ENCODE measurements at places on chromosomes 1 and 21.
A peak's percentile ranks its signal among the peaks of the same experiment; 100 is the strongest.

DNA sequence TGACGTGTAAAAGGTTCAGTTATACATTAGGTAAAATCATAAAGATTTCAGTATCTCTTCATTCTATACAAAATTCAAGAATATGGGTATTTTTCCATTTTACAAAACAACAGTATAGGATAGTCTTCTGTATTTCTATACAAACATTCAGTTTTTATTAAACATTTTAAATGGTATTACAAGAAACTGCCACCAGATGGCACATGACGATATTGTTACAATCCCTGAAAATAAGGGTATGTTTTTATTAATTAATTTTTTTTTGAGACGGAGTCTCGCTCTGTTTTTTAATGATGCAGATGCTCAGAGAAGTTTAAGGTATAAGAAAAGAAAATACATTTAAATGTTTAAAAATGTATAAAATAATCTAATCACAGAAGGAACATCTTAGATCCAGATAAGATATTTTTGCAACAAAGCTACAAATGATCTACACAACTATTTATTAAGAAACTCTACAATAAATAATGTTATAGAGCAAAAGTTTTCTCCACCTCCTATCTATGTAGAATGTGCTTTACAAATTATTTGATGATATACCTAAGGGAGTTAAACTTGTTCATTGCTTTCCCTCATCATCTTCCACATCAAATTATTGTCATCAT lies 23.5 kb upstream of the RSBN1 start:
- DNase-seq, result no peak

DNA sequence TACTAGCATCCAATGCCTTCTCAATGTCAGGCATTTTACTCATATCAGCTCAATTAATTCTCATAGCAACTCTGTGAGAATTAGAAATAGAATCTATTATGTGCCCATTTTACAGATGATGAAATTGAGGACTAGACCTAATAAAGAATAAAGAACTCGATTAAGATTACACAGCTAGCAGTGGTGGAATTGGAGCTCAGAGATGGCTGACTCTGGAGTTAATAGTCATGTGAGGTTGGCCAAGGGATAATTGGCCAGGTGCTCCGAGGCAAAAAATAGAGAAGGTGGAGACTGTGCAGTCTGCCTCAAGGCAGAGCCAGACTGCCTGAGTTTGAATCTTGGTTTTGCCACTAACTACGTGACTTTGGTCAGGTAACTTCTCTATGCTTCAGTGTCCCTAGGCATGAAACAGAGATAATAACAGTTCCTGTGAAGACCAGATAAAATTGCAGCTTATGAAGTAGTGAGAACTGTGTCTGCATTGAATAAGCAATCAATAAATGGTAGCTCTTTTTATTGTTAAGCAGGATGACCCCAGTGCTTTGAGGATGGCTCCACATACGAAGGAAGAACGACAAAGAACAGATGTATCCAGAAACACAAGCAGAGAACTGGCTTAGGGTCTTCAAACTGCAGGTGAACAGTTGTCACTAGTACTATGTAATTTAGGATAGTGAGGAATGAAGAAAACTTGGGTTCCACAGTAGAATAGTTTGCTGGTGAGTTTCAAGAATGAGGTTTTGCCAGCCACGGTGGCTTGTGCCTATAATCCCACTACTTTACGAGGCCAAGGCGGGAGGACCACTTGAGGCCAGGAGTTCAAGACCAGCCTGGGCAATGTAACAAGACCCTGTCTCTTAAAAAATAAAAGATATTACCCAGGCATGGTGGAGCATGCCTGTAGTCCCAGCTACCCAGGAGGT lies 6.9 kb upstream of the CCSAP start:
- no peak for DNase-seq

GRCh38 chr21:37060296-37060695 lies 12.6 kb downstream of the PIGP start:
- DNase-seq, result peak; percentile 93

DNA sequence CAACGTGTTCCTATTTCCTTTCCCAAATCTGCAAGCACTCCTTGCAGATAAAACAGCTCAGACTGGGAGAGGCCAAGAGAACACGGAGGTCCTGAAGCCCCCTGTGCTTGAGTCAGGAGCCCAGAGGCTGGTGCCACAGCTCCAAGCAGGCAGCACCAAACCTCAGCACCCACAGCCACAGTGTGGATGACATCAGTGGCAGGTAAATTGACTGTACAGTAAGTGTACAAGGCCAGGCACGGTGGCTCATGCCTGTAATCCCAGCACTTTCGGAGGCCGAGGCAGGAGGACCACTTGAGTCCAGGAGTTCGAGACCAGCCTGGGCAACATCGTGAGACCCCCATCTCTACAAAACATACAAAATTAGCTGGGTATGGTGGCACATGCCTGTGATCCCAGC lies 1.9 kb upstream of the COL6A1 start:
- DNase-seq, result no peak

DNA sequence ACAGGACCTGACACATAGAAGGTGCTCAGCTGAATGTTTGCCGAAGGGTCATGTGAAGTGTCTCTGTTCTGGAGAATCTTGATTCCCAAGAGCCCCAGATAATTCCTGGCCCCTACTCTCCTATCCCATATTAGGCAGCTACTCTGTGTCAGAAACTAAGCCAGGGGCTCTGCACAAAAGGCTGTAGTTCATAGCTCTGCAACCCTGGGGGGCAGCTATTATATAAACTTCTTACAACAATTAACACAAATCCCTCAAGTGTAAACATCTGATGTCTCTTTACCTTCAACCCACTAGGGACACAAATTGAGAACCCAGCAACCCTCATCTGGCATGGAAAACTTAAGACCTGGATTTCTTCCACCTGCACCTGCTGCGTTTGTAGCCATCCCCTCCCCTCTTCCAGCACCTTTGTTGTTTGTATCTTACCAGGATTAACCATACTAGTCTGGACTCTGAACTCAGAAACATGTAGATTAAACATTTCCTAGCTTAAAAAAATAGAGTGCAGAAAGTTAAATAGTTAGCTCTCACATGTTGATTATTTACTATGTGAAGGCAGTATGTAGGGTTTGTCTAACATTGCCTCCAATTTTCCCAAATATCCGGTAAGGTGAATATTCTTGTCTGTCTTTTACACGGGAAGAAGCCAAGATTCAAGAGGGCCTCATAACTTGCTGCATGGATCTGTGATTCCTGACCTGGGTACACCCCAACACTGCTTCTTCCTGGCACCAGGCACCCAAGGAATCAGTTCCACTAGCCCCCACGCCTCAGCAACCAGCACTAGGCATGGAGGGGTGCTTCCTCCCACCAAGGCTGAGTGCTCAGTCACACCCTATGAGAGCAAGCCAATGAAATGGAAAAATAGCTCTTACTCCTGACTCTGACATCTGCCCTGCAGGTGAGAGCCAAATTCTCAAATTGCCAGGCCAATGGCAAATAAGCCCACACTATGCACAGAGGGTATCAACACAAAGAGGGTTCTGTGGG lies 220.7 kb upstream of the HOOK1 start:
- DNase-seq, result no peak

DNA sequence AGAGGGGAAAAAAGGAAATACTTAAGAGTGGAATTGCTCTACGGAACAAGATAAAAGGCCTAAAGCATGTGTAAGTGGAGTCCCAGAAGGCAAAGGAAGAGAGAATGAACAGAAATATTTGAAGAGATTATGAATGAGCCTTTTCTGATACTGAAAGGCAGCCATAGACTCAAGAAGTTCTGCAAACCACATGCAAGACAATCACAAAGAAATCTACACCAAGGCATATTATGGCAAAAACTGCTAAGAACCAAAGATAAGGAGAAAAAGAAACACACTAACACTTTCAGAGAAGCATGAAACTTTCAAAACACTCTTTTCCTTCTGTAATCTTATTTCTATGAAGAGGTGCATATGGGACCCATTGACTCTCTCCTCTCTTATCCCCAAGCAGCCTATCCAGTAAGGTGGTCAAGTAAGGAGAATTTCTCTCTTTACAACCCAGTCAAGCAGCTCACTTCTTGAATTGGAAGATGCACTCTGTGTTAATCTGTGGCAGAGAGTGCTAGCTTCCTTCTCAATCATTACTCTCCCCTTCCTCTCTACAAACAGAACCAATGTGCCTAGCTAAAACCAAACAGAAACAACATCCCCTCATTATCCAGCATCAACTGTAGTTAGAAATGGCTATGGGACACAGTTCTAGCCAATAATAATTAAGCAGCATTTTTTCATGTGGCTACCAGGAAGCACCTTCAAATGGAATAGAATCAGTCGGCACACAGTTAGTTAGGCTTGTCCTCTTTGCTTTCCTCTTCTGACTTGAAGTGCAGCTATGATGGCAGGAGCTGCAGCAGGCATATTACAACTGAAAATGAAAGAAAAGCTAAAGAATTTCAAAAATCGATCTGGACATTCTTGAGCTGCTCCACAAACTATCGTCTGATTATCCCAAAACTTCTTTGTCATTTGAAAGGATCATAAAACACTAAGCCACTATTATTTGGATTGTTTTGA lies 25.9 kb downstream of the KRTAP19-8 start:
- no peak for DNase-seq

DNA sequence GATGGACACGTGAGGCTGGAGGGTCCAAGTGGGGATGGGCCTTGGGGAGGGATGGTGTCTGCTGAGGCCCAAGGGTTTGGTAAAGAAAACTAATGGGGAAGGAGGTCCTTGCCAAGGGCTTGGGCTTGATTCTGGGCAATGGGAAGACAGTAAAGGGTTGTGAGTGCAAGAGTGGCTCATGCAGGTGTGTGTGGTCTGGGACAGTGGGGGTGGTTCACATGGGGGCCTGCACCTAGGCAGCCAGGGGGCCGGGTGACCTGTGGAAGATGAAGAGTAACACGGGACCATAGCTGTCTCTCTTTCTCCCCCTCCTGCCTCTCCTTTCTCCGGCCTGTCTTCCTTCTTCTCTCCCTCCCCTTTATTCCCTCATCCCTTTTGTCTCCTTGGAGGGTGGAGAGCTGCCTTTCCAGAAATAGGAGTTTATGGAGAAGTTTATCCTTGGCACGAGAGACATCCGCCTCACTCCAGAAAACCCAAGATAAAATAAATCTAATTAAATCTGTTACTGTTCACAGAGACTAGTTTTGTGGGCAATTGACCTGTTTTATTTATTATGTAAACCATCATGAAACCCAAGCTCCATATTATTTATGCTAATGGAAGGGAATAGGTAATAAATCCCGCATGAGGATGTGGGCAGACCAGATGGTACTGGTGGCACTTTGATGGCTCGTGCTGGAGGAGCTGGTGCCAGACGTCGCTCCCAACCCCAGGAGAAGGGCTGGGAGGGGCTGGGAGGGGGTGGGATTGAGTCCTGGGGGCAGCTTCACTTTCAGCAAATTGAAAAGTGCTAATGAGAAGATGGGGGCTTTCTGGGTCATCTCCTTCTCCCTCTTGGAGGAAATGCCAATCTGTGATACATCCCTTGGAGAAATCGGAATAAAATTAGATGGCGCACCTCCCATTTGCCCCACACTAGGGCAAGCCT lies 272.9 kb upstream of the CSF3R start:
- DNase-seq, result no peak

DNA sequence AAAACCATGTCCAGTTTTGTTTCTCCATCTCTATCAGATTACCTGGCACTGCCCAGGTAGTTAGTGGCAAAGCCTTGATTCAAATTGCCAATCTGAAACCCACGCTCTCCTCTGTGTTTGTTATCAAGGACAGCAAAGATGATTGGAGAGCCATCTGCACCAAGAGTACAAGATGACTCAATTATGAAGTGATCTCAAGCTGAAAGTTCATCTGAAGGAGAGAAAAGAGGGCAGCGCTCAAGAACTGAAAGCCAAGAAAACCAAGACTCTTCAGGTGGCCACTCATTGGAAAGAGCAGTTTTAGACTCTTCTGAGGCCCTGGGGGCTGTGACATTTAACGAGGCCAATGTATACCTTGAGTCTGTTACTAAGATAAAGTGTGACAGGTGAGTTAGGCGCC lies 13.8 kb downstream of the RXRG start:
- DNase-seq, result no peak

DNA sequence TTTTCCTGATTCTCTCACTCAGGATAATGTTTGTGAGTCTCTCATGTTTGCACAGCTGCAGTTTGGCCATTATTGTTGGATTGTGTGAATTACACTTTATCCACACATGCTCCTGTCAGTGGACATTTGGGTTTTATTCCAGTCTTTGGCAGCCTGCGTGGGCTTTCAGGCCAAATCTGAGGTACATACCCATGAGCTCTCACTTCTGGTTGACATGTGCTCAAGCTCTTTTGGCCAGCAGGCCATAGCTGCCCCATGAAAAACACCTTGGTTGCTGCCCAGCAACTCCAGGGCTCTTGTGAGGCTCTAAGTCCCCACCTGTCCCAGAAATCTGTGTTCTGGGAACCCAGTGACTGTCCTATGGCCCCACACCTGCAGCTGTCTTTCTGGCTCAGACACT lies 124.5 kb upstream of the GALNT2 start:
- peak; percentile 47 for DNase-seq

GRCh38 chr1:65581119-65581518 lies 160.7 kb downstream of the LEPR start:
- no peak for DNase-seq

GRCh38 chr1:202935844-202936243 lies 8.8 kb upstream of the KLHL12 start:
- DNase-seq, result no peak

GRCh38 chr1:186633116-186633515 lies 47.1 kb downstream of the PTGS2 start:
- no peak for DNase-seq

DNA sequence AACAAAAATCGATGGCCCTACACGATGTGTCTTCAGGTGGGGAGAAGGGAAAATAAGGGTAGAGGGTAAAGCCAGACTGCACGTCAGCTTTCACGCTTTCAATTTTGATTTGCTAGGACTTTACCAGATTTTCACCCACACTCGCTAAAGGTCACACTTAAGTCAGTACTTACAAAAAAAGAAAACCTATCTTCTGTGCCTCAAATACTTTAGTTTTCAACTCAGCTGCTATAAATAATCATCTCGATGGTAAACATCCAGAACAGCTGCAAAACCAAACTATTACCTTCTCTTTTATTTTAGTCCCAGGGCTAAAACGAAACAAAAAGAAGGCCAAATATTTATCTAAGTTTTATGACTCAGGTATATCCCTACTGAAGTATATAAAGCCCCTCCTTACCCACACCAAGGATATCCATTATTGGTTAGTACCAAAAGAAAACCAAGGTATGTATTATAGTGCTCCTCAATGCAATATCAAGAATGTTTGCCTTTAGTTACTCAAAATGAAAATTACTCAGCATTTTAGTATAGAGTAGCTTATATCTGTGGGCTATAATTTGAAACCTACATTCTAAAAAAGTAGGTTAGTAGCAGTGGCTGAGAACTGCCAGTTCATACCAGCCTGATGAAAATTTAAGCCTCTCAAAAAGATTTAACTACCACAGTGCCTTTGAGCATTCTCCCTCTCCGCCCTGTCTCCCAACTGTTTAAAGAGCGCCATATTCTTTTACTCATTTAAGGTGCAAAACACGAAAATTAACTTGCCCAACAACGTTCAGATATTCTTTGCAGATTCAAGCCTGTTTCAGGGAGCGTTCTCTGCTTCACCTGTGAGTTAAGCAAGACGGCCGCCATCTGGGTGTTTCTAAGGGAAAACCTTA lies 1.5 kb downstream of the CSDE1 start:
- DNase-seq, result no peak

DNA sequence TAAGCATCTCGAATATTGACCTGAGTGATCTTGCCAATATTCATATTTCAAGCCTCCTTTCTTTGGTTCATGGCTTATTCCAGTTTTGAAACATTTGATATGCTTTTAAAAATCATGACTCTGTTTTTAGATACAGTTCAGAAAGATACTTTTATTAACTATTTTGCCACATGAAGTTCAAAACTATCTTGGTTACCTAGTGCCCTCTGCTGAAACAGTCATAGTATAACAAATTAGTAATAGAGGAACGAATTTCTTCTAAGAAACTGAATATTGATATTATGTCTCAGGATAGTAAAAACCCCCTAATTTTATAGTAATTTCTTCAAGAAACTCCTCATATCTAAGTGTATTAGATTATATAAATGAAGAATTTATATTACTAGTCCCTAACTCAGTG lies 52.6 kb upstream of the RC3H1 start:
- no peak for DNase-seq

Measured in NCI-H2081 treated with DMSO at 0.1 percent for 48 hours (cell line).